ENCODE measurements at places on chromosomes 1 and 21. TPM values are rescaled to one million over a fixed set of nuclear protein-coding genes. Genes with fewer than 3 reads are reported as not detected.

DNA sequence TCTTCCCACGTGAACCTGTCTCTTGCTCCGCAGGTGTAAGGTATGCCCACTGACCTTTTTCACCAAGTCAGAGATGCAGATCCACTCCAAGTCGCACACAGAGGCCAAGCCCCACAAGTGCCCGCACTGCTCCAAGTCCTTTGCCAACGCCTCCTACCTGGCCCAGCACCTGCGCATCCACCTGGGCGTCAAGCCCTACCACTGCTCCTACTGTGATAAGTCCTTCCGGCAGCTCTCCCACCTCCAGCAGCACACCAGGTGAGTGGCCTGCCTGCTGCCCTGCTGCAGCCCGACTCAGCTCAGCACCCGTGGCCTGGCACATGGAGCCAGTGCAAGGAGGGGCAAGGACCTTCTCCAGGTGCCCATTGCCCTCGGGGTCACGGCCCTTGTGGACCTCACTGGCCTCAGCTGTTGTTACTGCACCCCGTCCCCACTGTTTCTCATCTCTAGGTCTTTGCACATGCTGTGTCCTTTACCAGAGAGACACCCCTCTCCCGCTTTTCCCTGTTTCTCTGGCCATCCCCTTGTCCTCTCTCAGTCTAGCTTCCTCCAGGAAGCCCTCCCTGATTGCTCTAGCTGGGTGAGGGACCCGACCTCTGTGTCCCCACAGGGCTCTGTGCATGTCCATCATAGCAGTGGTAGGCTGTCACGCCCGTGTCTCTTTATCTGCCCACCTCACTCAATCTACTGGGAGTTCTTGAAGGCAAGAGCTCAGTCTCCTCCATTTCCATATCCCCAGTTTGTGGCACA, 25.4 kb downstream of the ZNF362 start:
- DNase-seq = no peak

GRCh38 chr1:53388963-53389362, 61.1 kb upstream of the LRP8 start:
- no peak for DNase-seq

DNA sequence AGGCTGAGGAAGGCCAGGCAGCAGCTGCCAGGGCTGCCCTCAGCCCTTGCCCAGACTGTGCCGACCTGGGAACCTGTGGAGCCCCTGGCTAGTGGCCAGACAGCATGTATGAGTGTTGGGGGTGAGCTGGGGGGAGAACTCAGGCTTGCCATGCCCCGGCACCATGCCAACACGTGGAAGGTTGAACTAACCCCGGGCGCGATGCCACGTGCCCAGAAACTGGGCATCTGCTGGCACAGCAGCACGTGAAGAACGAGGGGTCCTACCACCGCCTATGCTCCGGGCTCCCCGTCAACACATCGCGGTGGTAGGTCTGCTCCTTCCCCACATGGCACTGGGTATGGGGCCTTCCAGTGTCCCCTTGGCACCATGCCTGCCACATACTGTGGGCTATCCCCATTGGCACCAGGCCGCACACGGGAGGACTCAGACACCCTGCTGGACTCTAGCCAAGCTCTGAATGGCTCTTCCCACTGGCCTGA, 68.7 kb downstream of the CASZ1 start:
- peak; percentile 16 for DNase-seq

DNA sequence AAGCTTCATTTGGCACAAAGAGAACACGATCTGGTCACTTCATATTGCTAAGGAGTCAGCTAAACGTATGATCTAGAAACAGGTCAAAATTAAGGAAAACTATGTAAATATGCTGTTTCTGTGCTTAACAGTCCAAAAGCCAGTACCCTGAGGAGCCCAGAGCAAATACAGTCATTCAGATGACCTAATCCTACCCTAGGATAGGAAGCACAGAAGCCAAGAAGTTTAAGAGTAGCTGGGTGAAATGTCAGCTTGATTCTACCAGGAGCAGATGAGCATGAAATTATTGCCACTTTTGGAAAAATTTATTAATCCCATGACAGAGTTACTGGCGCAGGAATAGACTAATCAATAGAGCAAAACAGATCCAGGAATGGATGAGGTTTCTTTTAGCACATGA, 18.3 kb downstream of the SORT1 start:
- DNase-seq = no peak

DNA sequence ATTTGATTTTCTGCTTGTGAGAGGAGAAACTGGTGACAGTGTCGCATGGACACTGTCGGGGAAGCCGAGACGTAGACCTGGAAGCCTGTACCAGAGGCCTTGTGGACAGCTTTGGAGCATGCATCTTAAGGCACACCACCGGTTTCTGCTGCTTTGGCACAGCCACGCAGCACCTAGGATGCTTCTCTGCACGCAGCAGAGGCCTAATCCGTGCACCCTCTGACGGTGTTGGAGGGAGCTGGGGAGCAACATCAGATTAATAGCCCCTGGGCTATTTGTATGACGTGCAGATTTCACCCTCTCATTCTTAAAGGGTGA, 30.3 kb downstream of the TEX35 start:
- DNase-seq = no peak

DNA sequence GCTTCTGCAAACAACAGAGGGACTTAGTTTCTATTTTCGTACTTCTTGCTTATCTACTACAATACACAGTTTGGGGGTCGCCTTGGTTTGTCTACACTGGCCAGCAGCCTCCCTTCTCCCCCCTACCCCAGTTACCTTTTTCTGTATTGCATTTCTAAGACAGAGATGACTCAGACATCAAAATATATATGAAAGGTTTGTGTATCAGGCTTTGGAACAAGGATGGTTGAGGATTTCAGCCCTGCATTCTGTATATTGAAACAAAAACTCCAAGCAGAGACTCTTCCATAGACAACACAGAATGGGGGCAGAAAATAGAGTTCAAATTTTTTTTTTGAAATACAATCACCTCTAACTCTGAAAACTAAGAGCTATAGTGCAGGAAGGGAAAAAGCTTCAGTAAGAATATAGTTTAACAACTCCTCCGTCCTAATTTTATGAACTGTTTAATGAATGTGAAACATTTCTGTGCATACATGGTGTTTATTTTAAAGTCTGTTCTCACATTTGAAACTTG, 1.9 kb downstream of the SAMD13 start:
- DNase-seq = no peak

NPHS2 gene
- total RNA-seq = not detected

PLEKHA6 gene
- not detected for total RNA-seq

DNA sequence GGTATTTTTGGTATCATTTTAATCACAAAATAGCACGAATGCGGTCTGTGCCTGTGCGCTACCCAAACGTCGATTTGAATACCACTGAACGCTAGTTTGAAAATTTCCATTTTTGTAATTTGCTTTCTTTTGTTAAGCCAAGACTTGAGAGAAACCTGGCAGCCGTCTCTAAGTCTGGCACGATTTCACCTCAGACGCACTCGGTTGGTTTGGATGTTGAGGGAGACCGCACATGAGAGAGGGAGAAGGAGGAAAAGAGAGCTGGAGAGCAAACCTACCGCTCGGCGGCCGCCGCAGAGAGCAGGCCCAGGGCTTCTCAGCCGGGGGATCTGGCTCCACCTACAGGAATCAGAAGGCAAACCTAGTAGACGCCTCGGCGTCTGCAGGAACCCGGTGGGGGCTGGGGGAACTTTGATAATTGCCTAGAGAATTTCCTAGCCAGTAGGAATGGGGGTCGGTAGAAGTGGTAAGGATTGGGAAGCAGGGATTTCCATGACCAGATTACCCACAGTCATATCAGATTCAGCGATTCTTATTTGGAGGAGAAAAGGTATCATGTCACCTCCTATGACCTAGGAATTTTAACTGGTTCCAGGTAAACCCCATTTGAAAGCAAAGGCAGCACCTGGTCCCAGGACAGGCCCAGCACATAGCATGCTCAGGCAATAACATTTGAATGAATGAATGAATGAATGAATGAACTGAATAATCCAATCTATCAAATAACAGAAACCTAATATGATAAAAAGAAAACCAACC, 83.2 kb downstream of the TM2D1 start:
- DNase-seq = peak; percentile 76

GRCh38 chr21:27269644-27270043, 302.8 kb upstream of the ADAMTS5 start:
- DNase-seq = peak; percentile 38

DNA sequence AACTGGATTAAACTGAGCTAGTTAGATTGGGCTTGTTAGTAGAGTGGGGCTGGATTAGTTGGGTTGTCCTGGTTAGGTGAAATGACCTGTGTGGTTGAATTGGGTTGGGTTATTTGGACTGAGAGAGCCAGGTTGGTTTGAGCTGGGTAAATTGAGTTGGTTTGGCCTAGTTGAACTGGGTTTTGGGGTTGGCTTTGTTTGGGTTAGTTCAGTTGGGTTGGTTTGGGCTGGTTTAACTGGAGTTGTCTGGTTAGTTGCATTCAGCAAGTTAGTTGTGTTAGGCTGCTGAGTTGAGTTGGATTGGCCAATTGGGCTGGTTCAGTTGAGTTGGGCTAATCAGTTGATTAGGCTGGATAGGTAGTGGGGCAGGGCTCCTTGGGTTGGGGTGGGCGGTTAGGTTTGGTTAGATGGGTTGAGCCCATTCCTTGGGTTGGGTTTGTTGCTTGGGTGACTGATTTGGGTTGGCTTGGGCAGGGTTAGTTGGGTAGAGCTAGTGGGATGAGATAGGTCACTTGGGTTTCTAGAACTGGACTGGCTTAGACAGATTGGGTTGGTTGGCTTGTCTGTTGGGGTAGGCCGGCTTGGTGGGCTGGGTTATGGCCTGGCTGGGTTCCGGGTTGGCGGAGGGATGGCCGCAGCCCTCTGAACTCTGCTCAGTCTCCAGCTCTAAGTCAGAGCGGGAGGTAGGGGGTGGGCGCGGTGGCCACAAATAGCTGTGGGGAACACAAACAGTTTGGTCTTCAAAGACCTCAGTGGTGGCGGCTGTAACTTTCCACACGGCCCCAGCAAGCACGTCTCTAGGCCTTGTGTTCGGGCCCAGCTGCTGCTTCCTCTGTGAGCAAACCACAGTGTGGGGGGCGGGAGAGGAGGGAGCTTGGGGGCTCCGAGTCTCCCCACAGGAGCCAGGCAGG, 67.2 kb upstream of the RUNX3 start:
- no peak for DNase-seq

GRCh38 chr1:1290238-1290731, 10.0 kb downstream of the SCNN1D start:
- peak; percentile 62 for DNase-seq

- peak; percentile 66 for DNase-seq
Observed at GRCh38 chr21:42117229-42117966, 46.3 kb downstream of the UMODL1 start.

GRCh38 chr21:34545079-34545884, 33.3 kb upstream of the KCNE1 start:
- peak; percentile 20 for DNase-seq

GRCh38 chr1:27528818-27529703, 39.1 kb upstream of the WASF2 start:
- DNase-seq = no peak

DNA sequence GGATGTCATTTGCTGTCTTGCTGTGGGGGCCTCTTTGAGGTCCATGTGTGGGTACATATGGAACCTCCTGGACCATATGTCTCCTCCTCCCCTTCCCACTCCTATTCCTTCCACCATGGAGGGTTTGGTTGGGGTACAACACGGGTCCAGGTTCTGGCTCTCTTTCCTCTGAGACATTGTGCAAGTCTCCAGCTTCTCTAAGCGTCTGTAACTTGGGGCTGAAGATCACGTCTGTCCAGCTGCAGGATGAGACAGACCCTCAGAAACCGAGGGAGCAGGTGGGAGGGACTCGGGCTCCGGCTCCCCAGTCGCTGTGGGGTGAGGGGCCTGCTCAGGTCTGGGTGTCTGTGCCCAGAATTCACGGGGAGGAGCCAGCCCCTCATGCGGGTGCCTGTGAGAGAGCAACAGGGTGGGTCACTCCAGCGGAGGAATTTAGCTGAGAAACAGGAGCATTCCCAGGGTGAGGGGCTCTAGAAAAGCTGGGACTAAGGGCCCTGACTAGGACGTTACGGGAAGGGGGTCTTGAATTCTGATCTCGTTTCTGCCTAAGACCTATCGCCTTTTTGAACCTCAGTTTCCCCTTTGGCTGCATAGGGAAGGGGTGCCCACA, 42.0 kb upstream of the DMBX1 start:
- no peak for DNase-seq

DNA sequence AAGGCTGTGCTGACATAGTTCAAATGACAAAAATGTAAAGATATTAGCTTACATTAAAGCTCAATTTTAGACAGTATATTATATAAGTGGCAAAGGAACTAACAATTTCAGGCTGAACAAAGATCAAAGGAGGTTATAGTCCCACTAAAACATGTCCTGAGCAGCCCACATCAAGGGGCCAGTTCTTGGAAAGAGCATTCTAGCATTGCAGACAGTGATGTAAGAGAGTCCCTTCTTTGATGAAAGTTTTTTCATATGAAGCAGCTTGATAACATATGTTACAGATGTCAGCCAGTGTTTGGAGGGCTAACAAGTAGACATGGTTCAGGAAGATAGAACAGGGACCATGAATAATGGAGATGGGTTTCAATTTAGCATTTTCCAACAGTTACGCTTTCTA, 301.7 kb downstream of the NTNG1 start:
- no peak for DNase-seq

ANXA9 gene
- total RNA-seq = 0.46 TPM

PGLYRP4 gene
- total RNA-seq = not detected

- no peak for DNase-seq
Observed at GRCh38 chr1:215181518-215181917, 99.0 kb downstream of the KCNK2 start.

PGLYRP3 gene
- total RNA-seq = not detected

- DNase-seq = no peak
Observed at GRCh38 chr1:78869136-78869535, 137.4 kb downstream of the ADGRL4 start.

GRCh38 chr1:29966526-29967045, 730.3 kb downstream of the PTPRU start:
- DNase-seq = no peak

CAMK1G gene
- not detected for total RNA-seq

DNA sequence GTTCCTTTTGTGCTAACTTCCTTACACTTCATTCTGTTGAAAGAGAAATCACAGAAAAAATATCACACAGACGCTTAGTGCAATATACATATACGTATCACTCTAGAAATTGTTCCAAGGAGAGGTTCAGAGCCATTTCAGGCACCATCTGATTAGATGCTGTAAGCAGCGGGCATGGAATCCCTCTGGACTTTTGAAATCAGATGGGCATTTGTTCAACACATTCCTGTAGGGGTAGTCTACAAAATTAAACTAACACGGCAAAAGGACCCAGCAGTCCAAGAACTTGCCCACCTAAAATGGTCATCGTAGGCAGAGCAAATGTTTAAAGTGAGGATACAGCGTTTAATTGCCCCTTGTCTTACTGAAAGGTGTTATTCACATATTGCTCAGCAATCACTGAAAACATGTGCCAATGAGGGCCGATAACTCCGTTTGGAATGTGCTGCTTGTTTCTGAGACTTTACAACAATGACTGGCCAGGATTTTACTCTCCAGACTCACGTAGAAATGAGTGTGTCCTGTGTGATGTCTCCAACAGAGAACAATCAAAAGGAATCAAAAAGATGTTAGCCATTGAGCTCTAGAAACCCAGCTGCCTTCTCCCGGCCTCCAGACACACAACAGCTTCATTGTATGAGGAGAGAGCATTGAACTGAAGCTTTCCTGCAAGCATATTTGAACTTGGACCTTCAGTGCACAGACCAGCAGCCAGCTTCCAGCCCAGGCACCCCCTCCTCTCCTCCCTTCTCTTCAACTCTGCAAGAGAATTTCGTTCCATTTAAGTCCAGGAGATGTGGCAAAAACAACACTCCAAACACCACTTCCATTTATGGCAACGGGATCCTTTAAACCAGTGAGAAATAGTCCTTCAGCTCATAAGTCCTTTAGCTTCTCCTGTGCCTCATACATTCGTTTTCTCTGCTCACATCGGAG, 32.1 kb upstream of the ADORA3 start:
- no peak for DNase-seq

GRCh38 chr1:225883616-225884265, 1.6 kb upstream of the TMEM63A start:
- DNase-seq = no peak

- DNase-seq = no peak
Observed at GRCh38 chr1:14514739-14515138, 83.7 kb upstream of the KAZN start.

Data from MG63 (cell line).